Ureter (tissue), 1 donor: ENCODE measurements at places on chromosomes 6 and 20. TPM values are rescaled to one million over a fixed set of nuclear protein-coding genes. Genes with fewer than 3 reads are reported as not detected.

DNA sequence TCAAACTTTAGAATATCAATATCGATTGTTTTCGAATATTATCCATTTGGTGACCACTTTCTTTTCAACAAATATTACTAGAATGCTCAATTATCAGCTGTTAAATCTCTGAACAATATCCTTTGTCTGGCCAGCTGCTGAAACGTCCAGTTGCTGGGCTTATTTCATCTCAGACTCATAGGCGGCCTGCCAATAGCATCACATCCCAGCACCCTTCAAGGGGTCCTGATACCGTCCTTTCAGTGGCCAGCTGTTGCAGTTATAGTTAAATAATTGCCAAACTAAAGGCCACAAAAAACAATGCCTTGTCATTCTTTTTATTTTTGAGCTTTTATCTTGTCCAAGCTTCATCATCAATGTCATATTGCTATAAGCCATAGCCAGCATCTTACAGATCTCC is 1006.8 kb upstream of the MANEA start:
- DNase-seq, result no peak

GRCh38 chr20:20856956-20857355 is 144.5 kb upstream of the RALGAPA2 start:
- DNase-seq, result no peak

- no peak for DNase-seq
These were observed 3.0 kb downstream of the TSHZ2 start for GRCh38 chr20:52975029-52975732.

DNA sequence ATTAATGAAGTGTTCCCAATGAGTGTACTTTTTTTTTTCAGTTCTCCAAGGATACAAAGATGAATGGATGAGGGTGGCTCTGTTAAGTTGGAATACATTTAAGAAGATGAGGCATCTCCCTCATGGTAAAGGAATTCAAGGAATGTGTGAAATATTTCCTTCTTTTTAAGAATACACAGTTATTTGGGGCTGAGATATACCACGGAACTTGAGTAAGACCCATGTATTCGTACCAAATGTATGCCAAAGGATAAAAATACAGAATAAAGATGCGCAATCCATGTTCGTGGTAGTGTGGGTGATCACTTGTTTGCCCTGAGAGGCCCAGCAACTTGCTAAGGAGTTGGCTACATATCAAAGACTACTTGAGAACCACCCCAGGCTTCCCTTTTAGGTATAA is 164.2 kb upstream of the TCF21 start:
- no peak for DNase-seq

GRCh38 chr20:19944772-19945459 is 72.2 kb upstream of the NAA20 start:
- DNase-seq, result no peak

- DNase-seq, result no peak
These were observed 271.4 kb downstream of the ALDH8A1 start for GRCh38 chr6:134678436-134678889.

DNA sequence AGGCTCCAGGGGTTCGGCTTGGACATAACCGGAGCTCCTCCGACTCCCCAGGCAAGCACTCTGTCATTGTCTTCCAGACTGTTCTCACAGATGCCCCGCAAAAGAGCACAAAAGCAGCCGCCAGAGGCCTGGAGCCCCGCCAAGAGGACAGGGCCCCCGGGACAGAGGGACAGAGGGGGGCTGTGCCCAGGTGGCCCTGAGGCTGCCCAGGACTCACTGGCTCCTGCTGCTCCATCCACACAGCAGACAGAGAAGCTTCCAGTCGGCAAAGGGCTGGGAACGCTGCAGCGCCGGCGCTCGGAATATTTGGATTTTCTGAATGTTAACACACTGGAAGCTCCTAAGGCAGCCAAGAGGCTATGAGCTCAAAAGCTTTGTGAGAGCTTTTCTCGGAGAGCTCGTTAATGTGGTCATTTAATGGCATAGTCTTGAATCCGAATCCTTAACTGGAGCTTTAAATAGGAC is 68.0 kb upstream of the QKI start:
- DNase-seq, result no peak

GRCh38 chr6:13146442-13146841 is 181.9 kb downstream of the TBC1D7 start:
- DNase-seq, result no peak

GRCh38 chr6:124870611-124871459 is 91.4 kb upstream of the RNF217 start:
- DNase-seq, result no peak

DNA sequence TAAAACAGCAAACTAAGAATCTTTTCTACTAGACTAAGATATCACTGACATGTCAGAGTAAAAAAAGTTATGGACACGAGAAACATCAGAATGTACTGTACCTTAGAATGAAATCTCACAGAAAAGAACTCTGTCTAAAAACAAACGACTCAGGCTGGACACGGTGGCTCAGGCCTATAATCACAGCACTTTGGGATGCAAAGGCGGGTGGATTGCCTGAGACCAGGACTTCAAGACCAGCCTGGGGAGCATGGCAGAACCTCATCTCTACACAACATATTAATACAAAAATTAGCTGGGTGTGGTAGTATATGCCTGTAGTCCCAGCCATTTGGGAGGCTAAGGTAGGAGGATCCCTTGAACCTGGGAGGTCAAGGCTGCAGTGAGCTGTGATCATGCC is 122.6 kb downstream of the PRND start:
- no peak for DNase-seq

Gene GRM1
- total RNA-seq, result not detected

Gene HNF4A
- total RNA-seq, result not detected

Gene PHACTR3
- 0.60 TPM for total RNA-seq

DNA sequence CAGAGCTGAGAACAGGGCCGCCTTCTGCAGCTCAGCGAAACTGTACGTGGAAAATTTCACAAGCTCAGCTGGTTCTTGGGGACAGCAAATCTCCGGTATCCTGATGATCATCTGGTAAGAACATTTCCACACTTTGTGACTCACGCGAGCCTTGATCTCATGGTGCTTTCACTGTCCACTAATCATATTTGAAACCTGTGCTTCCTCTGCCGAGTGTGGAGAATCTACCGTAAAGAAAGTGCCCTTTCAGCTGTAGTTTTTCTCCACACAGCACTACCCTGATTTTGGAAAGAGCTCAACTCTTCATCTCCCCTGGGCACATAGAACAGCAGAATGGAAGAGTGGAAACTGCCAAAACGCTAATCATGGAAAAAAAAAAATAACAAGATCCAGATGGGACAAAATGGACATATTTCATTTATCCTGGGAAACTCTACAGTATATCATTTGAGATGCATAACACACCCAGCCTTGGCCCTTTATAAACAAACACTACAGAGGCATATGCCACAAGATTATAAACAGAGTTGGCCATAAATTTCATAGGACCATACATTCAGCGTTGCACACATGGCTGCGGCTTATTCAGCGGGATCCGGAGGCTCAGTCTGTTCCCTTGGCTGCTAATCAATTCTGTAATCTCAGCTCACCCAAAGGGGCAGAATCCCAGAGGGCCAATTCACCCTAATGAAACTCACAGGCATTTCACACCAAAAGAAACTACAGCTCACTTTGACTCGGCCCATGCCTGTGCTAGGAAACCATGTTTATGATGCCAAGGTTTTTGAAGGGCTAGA is 434.5 kb downstream of the HDGFL1 start:
- no peak for DNase-seq

GRCh38 chr6:11323666-11324452 is 91.4 kb upstream of the NEDD9 start:
- no peak for DNase-seq

DNA sequence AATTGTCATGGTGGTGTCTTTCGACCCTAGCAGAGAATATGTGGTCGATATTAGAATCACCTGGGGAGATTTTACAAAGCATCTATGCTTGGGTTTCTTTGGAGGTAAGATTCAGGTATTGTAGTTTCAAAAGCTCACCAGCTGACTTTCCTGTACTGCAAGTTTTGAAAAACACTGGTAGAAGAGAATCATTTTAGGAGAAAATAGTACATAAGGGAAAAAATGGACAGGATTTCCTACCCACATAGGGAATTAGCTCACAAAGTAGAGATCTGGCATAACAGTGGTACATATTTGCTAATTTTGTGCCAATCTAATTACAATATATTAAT is 27.4 kb upstream of the ABT1 start:
- DNase-seq, result no peak

- DNase-seq, result no peak
These were observed 3.9 kb upstream of the TIAM2 start for GRCh38 chr6:154991207-154991606.

GRCh38 chr6:139133262-139134063 is 1.4 kb upstream of the HECA start:
- DNase-seq, result no peak

DNA sequence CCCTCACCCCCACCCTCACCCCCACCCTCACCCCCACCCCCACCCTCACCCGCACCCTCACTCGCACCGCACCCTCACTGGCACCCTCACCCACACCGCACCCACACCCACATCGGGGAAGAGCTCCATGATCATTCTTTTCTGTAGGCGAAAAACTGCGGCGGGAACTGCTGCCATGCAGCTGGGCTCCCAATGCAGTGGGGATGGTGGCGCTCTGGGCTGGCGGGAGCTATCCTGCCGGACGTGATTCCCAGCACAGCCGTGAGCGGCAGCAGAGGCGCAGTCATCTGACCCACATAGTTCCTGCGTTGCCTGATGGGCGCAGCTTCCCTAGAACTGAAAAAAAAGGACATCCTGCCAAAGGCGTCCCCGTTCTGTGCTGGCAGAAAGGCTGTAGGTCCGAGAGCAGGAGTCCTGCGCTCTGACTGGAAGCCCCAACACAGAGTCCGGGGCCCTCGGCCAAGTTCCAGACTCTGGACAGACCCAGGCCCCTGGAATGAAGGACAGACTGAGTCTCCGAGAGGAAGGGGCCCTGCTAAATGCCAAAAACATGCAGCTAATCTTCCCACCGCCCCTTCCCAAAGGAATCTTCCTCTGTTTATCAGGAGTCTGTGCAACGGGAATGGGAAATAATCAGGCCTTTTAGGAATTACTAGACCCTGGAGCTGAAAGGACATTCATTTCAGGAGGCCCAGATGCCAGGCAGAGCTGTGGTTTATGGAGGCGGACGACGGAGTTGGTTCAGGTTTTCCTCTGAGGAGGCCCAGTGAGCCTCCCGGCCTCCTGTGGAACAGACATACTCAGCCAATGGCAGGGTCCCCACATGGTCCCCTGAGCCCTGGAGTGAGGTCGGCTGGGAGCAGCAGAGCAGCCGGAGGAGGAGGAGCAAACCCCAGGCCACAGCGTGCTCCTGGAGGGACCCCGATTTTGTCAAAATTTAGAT is 14.1 kb upstream of the TCFL5 start:
- DNase-seq, result peak; percentile 69

Gene ADTRP
- 42.4 TPM for total RNA-seq

DNA sequence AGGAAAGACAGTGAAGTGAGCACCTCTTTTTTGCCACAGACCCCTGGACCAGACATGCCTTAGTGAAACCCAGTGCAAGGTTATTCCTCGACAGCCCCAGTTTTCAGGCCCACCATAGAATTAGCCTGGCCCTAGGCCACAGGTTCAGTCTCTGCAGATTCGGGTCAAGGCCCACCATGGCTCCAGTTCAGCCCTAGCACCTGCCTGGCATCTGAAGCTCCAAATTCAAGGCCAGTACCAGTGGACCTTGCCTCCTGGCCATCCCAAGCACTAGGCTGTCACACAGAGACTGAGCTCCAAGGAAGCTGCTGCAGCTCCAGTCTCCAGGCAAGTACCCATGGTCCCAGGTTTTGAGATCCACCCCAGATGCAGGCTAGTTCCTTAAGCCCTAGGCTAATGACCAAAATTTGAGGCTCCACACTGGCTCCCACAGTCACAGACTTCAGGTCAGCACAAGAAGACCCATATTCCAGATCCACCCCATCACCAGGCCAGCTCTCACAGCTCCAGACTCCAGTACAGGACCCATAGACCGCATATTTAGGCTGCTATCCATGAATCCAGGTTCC is 877.5 kb upstream of the ADGRB3 start:
- DNase-seq, result no peak

Gene CTSZ
- 116 TPM for total RNA-seq

DNA sequence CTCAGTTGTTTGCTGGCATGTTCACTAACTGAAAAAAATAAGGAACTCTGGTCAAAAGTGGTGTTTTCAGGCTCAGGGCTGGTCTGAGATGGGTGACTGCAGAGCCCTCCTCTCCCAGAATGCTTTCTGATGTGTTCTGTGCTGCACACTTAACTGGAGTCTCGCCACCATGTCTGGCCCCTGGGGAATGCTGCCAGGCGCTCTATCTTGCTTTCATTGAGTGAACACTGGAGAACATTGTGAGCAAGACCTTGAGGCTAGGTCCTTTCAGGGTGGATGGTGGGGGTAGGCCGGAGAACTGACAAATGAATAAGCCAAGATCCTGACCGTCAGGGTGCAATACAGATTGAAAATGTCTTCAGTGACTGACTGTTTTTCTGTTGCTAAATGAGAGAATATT is 19.5 kb downstream of the PANK2 start:
- DNase-seq, result no peak

Gene ZNF334
- total RNA-seq, result 18.7 TPM

Gene ADGRG6
- 145 TPM for total RNA-seq

Gene EYA2
- 15.3 TPM for total RNA-seq

Gene TNF
- 0.36 TPM for total RNA-seq

Gene CDYL
- total RNA-seq, result 68.2 TPM
